ENCODE measurements at places on chromosomes 7 and 10.

- DNase-seq = no peak
Observed at GRCh38 chr10:33783078-33783477, 448.6 kb upstream of the NRP1 start.

GRCh38 chr10:20596911-20597310 is 300.2 kb downstream of the NEBL start:
- no peak for DNase-seq

DNA sequence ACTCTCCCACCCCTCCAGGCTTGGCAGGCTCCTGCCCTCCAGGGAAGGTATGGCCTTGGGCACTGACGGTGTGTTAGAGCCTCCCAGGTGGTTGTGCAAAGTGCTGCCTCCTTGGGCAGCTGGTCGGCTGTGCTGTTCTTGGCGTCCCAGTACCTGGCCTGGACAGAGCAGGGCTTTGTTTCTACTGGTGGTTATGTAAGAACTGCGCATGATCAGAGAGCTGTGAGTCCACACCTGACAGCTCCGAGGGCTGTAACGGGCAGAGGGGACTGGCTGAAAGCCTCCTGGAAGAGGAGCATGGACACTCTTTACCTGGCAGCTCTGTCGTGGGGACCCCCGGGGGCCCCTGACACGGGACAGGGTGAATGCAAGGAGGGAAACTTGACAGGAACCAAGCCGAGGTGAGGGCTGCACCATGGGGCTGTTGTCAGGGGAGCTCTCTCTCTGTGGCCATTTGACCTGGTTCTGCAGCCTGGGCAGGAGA is 3.1 kb upstream of the SFRP5 start:
- no peak for DNase-seq

DNA sequence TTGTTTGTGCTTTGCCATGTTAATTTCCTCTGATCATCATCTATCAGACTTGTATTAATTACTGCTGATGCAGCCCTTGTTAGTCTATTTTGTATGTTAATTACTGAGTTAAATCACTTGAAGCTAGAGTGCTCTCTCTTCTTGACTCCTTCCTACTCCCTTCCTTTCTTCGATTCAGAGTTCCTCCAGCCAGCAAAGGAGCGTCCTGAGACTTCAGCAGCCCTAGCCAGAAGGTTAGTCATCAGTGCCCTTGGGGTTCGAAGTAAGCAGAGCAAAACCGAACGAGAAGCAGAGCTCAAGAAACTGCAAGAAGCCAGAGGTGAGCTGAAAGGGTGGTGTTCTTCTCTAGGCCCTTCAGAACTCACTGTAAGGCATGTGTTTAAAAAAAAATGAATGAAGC is 32.1 kb downstream of the LOXL4 start:
- no peak for DNase-seq

DNA sequence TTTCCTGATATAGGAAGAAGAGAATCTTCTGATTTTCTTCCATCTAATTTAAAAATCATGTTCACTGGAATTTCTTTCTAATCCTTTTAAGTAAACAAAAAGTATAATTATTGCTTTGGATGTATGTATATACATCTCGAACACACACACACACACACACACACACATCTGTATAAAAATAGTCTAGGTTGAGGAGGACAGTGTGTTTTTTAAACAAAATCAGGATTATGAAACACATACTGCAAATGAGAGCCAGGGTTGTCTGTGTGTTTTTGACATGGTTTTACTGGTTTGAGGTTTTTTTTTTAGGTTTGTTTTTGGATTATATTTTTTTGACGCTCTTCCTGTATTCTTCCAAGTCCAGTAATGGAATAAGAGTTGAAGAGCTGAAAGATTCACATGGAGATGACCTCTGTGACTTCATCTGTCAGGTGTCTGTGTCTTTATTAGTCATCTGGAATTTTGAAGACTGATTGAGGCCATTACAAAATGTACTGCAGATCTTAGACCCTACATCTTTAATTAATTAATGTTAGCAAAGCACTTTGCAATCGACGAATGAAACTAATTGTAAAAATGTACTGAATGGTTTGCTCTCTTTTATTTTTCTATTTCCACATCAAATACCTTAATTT is 237.1 kb downstream of the SUGCT start:
- no peak for DNase-seq

DNA sequence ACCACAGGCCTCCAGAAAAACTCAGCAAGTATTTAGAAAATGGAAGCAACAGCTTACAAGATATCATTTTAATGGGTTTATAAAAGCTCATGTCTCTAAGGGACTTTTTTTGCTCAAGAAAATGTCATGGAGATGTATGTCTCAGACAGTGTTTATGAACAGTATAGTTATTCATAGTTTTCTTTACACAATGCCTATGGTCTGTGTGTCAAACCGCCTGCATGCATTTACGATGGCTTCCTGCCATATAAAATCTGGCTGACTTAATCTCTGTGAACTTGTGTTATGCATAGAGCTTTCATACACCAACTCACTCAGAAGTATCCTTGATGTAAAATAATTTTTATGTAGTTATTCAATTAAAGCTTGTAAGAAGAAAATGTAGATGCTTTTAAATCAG is 1314.2 kb upstream of the LRRTM3 start:
- DNase-seq = no peak

- DNase-seq = no peak
Observed at GRCh38 chr7:66296557-66296956, 91.4 kb downstream of the TPST1 start.

- DNase-seq = peak; percentile 29
Observed at GRCh38 chr7:151992375-151992774, 33.1 kb upstream of the GALNT11 start.

DNA sequence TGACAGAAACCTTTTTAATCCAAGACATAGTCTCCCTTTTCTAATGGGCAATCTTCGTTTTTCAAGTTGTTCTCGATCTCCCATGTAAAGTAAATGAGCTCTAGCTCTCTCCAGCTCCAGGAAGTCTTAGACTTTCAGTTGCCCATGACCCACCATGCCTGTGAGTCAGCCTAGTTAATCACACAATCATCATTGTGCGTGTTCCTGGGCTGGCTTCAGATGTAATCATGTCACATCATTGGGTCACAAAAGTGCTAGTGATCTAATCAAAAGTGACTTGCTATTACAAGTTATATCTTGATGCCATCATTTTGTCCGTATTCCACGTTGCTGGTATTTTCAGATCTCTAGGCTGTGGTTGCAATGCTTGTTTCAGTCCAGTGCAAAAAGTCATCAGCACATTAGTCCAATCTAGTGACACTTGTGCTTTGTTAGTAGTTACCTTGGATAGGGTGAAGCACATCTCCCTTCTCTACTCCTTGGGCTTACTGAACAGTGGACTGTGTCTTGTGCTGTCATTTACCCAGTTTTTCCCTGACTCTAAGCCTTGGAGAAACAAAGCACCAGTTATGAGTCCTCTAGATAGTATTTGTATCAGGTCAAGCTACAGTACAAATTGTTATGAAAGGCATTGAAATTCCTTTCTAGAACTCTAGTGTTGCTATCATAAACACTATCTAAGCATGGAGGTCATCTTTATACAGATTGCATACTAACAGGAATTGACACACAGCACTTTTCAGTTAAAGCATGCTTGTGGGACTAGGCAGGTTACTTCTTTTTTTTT is 316.6 kb downstream of the GFRA1 start:
- no peak for DNase-seq

DNA sequence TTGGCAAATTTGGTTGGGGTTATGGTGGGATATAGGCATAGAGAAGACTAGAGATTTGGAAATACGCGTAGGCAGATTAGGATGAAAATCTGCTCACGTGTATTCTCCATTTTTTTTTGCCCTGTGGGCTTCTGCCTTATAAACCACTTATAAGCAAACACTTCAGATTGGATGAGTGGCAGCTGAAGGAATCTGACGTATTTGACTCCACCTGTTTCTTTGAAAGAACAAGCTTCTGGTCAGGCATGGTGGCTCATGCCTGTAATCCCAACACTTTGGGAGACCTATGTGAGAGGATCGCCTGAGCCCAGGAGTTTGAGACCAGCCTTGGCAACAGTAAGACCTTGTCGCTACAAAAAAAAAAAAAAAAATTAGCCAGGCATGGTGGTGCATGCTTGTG is 5.1 kb downstream of the STK31 start:
- no peak for DNase-seq

- no peak for DNase-seq
Observed at GRCh38 chr10:8778713-8779112, 724.2 kb downstream of the GATA3 start.

DNA sequence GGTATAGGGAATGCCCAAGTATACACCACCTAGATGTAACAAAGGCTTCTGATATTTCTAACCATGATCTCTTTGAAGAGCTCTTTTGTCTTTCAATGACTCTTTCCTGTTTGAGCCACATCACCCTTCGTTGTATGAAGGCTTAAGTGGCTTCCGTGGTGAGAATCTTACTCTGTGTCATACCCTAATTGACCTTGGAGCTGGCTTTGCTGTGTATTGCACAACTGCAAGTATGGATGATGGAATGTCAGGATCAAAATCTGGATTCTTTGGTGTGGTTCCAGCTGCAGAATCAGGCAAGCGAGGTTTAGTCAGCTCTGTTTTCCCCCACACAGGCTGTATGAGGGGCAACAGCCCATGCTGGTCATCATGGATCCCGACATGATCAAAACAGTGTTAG is 16.0 kb downstream of the CYP3A43 start:
- no peak for DNase-seq

DNA sequence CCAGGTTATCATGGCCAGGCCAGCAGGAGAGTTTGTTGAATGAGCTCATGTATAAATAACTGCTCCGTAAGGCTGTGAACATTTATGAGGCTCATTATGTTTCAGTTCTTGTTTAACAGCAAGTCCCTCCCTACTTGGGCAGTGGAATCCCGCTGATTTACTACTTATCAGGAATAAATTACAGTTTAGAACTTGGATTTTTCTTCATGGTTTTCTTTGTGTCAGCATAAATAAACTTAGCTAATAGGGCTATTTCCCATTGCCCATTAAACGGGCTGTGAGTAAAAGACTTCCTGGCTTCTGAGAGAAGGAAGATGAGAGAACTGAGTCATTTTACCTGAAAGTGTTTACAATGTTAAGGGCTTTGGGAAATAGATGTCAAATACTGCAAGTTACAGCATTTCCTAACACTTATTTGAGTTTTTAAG is 701.6 kb upstream of the ANKRD30A start:
- no peak for DNase-seq

GRCh38 chr10:14312014-14312413 is 18.7 kb downstream of the FRMD4A start:
- no peak for DNase-seq

DNA sequence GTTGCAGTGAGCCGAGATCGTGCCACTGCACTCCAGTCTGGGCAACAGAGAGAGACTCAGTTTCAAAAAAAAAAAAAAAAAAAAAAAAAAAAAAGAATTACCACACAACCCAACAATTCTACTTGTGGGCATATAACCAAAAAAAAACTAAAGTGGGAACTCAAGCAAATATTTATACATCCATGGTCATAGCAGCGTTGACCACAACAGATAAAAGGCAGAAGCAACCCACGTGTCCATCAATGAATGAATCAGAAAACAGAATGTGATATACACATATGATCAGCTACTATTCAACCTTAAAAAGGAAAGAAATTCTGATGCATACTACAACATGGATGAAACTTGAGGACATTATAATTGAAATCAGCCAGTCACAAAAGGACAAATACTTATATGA is 179.3 kb upstream of the NEBL start:
- DNase-seq = no peak

GRCh38 chr10:13117841-13118783 is 18.1 kb downstream of the OPTN start:
- no peak for DNase-seq

DNA sequence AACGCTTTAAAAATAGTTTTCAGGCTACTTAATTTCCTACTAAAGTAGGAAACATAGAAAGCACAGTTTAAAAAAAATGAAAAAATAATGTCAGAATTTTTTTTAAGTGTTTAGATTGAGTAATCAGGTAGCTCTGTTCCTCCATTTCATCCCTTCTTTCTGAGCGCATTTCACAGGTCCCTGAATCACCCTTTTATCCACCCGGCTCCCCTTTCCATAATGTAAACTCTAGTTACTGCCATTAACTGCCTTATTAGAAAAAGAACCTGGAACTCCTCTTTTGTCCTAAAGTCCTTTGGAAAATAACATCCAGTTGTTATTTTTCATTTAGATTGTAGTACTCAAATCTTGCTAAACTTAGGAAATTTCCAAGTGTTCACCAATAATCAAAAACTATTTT is 5.8 kb downstream of the KCND2 start:
- DNase-seq = no peak

Data from stimulated activated CD4-positive, alpha-beta T cell treated with anti-CD3 and anti-CD28 coated beads, TNF-alpha, amount 100 ng/mL, for 24 hours (primary cell).